ENCODE measurements at places on chromosomes 4 and X.

DNA sequence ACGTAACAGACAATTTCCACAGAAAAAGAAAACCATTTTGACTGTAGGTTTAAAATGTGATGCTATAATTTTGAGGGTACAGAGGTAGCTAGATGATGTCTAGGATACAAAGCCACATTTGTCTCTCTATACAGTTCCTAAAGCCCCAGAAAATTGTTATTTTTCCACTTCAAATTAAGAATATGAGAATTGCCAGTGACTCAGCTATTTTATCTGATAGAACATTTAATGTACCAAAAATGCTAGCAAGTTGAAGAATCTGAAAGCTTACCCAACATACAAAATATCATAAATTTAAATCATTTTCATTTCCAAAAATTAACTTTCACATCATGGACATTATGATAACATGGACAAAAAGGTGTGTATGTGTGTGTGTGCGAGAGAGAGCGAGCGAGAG lies 148.0 kb downstream of the CAMK2D start:
- no peak for DNase-seq

GRCh38 chr4:180565856-180566431 lies 1677.3 kb upstream of the TENM3 start:
- DNase-seq = no peak

GRCh38 chr4:169115897-169116254 lies 105.8 kb upstream of the CBR4 start:
- DNase-seq = peak; percentile 21

GRCh38 chr4:130021706-130022105 lies 925.8 kb downstream of the C4orf33 start:
- no peak for DNase-seq

DNA sequence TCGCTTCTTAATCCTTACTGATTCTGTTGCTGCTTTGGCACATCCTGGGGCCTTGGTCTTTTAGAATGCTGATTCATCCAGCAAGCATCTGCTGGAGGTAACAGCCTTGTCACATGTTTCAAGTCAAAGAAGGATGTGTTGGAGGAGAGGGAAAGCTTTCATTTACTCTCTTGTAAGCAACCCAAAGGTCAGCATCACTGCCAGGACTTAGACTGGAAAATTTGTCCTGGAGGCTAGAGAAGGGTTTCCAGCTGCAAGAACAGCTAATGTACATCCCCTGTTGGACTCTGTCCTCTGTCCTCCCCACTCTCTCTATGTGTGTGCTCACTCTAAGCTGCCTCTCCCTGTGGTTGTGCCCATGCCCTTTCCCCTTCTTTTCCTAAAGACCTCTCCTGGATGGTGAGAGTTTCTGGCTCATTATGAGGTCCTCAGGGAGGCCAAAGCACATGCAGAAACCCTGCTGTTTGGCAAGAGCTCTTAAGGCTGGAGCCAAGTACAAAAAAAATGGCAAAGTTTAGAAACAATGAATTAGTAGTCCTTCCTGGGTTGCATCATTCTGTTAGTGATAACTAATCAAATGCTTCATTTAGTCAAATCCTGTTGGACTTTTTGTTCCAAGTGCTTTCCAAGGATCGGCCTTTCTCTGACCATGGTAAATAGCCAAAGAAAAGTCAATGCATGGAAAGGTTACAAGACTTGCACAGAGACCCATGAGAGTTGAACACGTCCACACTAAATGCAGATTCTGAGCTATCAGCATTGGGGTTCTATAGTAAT lies 13.4 kb upstream of the SRPX start:
- DNase-seq = no peak
